Astrocyte of the spinal cord (primary cell): ENCODE measurements at places on chromosomes 4 and X.

DNA sequence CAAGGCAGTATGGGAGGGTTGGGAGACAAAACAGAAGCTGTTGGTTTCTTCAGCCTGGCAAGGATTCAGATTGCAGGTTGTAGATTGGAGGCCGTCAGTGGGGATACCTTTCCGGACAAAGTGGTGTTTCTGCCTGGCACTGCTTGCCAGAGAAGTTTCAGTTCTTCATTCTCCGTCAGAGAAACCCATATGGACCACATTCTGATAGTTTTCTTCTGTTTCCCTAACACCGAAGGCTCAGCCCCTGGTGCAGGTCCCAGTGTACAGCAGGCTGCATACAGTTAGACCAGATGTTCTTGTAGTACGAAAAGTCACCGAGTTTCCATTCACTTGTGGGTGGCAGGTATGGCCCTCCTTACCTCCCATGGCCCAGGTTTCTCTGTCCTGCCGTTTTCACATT, 107.3 kb downstream of the PTTG2 start:
- DNase-seq = no peak

- no peak for DNase-seq
Measured at GRCh38 chrX:23871905-23872546, 35.7 kb downstream of the APOO start.

DNA sequence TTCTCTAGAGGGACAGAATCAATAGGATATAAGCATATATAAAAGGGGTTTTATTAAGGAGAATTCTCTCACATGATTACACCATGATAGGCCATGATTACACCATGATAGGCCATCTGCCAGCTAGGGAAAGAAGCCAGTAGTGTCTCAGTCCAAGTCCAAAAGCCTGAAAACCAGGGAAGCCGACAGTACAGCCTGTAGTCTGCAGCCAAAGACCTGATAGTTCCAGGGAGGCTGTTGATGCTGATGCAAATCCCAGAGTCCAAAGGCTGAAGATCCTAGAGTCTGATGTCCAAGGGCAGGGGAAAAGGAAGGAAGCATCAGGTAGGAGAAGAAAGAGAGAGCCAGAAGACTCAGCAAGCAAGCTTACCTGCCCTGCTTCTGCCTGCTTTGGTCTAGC, 411.3 kb upstream of the EMCN start:
- DNase-seq = no peak

- DNase-seq = no peak
Measured at GRCh38 chrX:134007716-134008115, 22.3 kb upstream of the GPC3 start.

- DNase-seq = no peak
Measured at GRCh38 chrX:129785160-129785947, 5.6 kb downstream of the SASH3 start.

GRCh38 chrX:84320614-84321013, 132.6 kb upstream of the RPS6KA6 start:
- no peak for DNase-seq

DNA sequence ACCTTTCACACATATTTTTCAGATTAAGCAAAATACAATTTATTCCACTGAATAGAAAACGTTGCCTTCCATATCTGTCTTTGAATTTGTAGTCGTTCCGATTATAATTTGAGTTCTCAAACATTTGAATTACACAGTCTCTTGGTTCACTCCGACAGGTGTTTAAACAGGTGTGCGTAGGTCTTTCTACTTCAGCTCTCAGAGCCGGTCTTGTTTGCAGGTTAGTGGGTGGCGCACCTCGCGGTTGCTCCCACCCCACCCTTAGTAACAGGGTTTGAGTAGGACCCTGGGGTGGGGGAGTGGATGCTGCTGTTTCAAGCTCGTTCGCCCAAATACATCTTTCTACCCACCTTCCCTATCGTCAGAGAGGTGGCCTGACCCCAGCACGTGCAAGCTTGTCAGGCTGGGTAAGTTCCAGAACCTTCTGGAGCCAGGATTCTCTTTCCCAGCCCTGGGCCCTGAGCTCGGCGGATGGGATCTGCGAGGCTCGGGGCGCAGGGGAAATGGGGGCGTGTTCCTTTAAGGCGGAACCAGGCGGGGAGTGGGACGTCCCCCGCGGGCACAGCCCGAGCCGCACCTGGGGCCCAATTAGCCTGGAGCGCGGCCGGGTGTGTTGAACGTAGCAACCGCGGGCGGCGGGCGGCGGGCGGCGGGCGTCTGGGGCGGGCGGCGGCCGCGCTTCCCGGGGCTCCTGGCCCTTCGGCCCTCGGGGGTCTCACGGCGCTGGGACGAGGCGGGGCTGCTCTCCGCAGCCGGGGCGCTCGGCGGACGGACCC, at the start of gene FAM149A:
FAM149A (plus strand) TSS at position 591 of the 776 bp plus-strand sequence.
- no peak for DNase-seq

DNA sequence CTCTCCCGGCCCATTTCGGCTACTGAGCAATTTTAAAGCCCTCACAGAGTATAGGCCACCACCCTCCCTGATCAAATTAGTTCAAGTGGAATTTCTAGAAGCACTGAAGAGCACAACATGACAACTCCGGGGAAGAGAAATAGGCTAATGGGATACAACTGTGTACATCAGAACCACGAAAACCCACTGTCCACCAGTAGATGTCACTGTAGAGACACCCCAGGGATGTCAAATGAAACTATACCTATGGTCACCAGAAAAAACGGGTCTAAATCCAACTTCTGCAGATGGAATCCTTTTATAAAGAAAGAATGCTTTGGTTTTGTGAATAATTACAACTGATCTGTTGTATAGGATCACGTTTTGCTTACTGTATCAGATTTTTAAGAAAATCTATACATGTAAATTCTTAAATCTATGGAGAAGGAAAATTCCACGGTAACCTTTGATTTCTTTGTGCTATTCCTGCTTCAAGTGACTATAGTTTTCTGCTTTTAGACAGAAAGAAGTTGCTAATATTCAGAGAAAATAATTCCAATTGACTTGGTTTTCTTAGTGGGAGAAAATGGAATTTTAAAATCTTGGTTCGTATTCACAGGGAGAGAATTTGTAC, 29.5 kb upstream of the MAP3K15 start:
- DNase-seq = peak; percentile 65

GRCh38 chrX:39377773-39378172, 576.5 kb downstream of the MID1IP1 start:
- DNase-seq = no peak

GRCh38 chr4:165449333-165449732, 70.5 kb downstream of the CPE start:
- DNase-seq = no peak

DNA sequence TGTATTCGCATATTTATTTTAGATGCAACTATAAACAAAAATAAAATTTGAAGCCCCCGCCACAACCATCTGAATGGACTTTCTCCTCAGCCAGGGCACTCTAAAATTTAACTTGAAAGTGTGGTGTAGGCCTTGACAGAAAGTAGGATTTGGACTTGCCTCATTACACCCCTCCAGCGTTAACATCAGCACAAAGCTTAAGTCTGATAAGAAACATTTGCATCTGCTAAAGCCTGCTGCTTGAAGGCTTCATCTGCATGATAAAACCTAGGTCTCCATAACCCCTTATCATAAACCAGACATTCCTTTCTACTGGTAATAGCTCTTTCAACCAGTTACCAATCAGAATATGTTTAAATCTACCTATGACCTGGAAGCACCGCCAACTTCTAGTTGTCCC, 1046.5 kb downstream of the FAT4 start:
- DNase-seq = no peak

GRCh38 chrX:50973199-50973598, 62.7 kb downstream of the BMP15 start:
- DNase-seq = no peak

- DNase-seq = no peak
Measured at GRCh38 chr4:183014361-183015084, 84.5 kb upstream of the WWC2 start.

- no peak for DNase-seq
Measured at GRCh38 chr4:183610613-183611012, 48.4 kb downstream of the RWDD4 start.

DNA sequence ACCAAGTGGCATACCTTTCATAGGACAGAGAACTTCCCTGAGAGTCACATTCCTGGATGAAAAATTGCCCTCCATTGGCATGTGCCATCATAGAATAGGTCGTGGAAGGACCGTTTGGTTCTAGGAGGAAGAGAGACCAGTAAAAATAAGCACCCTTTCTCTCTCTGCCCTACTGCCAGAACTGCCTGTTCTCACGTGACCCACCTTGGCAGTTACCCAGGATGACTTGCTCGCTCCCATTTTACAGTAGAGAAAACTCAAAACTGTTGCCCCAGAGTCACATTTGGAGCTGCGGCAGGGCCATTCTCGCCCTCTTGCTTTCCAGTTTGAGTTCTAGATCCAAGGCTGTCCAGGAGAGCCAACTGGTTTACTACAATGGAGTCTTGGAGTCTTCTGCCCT, 1.1 kb upstream of the NLGN3 start:
- DNase-seq = peak; percentile 15

- no peak for DNase-seq
Measured at GRCh38 chrX:68059469-68059868, 373.8 kb downstream of the OPHN1 start.

- no peak for DNase-seq
Measured at GRCh38 chr4:114383067-114383466, 215.5 kb upstream of the UGT8 start.

DNA sequence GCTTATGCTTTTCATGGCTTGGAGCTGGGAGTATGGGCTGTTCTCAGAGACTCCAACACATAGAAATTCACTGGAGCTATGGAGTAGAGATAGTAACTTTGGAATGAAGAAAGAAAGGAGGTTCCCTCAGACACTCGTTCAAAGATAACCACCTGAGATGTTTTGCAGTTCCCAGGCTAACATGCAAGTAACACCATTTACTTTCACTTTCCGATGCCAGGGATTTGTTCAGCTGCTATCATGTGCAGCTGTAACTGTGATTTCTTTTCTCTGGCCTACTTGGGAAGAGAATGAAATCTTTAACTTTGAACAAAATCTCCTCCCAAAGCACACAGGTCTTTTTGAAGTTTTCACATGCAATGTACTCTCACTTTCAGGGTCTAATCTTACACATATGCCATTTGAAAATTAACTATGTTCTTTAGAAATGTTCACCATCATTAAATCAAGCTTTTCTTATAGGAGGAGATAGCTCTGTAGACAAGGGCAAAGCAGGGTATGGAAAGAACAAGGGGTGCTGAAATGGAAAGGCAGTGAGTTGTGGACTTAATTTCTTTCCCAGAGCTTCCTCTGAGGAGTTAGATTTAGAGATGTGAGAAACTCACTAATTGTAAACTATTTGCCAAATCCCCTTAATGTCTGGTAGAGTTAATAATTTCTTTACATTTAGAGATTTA, 514.3 kb downstream of the PDHA2 start:
- peak; percentile 22 for DNase-seq

- no peak for DNase-seq
Measured at GRCh38 chr4:40840255-40840984, 90.7 kb downstream of the NSUN7 start.

- DNase-seq = no peak
Measured at GRCh38 chr4:2827874-2828751, 15.5 kb upstream of the ADD1 start.

- DNase-seq = no peak
Measured at GRCh38 chr4:121658125-121658524, 38.7 kb downstream of the ANXA5 start.

DNA sequence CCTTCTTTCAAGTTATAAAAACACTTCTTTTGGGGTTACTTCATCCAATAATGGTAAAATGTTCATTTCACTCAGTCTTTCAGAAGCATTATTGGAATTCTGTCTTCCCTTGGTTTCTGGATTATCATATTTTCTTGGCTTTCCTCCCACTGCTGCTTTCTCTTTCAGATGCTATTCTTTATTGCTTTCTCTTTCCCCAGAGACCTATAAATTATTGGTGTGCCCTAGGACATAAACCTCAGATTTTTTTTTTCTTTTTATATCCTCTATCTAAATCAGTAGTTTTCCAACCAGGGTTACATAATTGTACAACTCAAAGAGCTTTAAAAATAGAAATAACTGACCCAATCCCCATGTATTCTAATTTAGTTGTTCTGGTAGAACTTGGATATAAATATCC, 1005.5 kb downstream of the ARAP2 start:
- no peak for DNase-seq
